Activated effector memory CD4-positive, alpha-beta T cell treated with Interleukin-2 at 50 U/mL for 16 hours (primary cell): ENCODE measurements at places on chromosomes 11 and 22.

GRCh38 chr22:49953027-49953679 lies 7.4 kb upstream of the PIM3 start:
- DNase-seq: no peak

- DNase-seq: no peak
Measured at GRCh38 chr11:40100162-40100553, 1359.3 kb downstream of the LRRC4C start.

DNA sequence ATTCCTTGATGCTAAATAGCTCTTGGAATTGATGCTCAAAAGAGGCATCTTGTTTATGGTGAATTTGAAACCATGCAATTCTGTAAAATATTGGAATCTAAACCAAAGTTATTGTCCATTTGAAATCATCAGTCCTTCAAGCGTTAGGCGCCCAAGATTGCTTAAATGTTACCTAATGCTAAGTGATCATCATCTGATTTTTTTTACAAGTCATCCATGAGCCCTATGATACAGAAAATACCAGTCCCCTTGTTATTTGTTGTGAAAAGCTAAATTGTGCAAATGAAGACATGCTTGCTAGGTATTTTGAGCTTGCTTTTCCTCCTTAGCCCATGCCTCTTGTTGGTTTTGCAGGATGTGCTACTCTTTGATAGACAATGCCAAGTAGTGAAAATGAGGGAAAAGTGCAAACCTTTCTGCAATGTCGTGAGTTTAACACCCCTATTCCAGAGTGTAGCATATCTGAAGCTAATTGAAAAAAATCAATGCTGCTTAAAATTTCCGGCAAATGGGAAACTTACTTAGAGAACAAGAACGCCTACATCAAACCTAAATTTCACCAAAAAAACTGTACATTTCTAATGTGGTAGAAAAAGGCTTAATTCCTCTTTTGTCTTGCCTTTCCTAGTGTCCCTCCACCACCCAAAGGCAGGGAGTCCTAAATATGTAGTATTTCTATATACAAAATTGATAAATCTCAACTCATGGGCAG lies 1.9 kb downstream of the GRK3 start:
- DNase-seq: no peak

- no peak for DNase-seq
Measured at GRCh38 chr22:48868554-48868953, 959.1 kb downstream of the BRD1 start.

DNA sequence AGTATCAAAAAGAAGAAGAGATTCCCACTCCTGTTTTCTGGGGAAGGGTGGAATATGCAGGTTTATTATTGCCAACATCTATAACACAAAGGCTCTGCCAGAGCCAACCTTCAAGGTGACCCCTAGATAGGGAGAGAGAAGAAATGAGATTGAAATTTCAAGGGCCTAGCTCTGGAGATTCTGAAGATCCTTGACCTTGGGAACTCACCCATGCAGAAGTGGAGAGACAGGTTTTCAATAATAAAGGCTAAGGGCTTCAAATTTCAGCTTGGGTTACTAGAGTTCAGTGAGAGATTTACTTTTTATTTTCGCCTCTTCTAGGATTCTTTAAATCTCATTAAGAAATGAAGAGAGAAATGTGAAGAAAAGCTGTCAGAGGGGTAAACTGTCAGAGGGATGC lies 98.4 kb downstream of the CD44 start:
- no peak for DNase-seq

DNA sequence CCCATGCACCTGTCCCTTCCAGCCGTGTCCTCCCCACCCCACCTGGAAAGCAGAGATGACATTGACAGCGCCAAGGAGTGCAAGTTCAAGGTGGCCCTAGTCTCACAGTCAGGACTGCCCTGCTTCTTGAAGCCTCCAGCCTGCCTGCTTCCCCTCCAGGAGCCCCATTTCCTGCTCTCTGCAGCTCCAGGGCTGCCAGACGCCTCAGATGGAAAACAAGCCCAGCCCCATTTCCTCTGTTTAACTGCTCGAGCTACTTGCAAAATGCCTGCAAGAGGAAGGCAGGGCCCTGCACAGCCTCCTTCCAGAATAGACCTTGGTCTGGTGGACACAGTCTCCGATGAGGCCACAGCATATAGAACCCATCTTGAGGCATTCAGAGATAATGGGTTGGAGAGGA lies 5.0 kb upstream of the DGKZ start:
- DNase-seq: no peak

- no peak for DNase-seq
Measured at GRCh38 chr22:50564289-50564688, 1.6 kb upstream of the SYCE3 start.

GRCh38 chr11:95461858-95462257 lies 230.9 kb upstream of the SESN3 start:
- DNase-seq: no peak
